Effector memory CD8-positive, alpha-beta T cell (primary cell): ENCODE measurements at places on chromosomes 12 and 14.

- no peak for DNase-seq
Measured at GRCh38 chr12:111436266-111436665, 30.5 kb downstream of the SH2B3 start.

- DNase-seq = no peak
Measured at GRCh38 chr14:70059545-70059944, 129.2 kb downstream of the SLC8A3 start.

DNA sequence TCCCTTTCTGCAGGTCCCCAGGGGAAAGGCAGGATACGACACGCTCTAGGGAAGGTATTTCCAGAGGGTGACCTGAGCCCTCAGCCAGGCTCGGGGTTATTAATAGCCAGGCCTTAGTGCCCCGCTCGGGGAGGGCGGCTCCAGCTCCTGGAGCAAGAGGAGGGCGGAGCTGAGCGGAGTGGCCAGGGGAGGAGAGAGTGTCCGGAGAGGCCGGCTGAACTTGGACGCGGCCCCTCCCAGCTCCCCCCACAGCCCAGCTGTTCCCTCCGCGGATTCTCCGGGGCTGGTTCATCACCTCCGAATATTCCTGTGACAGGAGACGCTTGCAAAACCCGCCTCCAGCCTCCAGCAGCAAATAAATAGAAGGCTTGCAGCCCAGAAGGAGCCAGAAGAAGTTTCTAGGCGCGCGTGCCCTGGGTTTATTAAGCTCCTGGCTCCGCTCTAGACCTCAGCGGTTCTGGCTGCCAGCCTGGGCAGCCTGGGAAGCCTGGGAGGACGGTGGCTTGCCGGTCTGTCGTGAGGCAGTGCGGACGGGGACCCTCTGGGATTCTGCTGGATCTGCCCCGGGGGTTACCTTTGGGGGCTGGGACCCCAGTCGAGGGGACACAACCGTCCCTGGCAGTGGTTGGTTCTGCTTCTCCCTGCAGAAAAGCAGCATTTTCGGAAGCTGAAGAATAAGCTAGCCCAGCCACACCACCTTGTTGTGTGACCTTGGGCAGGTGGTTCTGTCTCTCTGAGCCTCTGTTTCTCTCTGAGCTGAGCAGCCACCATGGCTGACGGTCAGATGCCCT, at the start of gene HSPB8:
TSS of gene HSPB8 (plus strand) at position 388 of the 791 bp plus-strand sequence. CDS start at position 770, 382 bp downstream.
- no peak for DNase-seq

GRCh38 chr14:63650256-63650952, 8.7 kb upstream of the WDR89 start:
- DNase-seq = peak; percentile 37

GRCh38 chr14:58599707-58600106, 38.1 kb upstream of the DACT1 start:
- no peak for DNase-seq

- no peak for DNase-seq
Measured at GRCh38 chr14:87131879-87132278, 861.1 kb downstream of the GALC start.
